ENCODE measurements at places on chromosomes 7 and 10.

- DNase-seq: no peak
Observed at GRCh38 chr7:101457001-101457750, 94.5 kb downstream of the COL26A1 start.

DNA sequence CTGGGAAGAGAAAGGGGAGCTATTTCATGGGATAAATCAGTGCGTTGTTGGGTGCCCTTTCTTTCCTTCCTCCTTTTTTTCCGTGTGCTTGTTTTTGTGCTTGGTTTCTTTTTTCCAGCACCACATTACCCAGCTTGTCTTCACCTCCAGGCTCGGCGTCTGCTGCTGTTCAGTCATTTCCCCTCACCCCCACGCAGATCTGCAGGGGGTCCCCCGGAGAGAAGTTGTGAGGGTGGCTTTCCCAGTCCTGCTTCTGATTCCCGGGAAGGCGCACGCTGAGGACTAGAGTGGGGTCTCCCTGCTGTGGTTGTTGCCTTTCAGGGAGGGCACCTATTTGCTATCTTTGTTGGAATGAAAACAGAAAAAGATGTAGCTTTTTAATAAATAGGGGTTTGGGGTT, 1.6 kb downstream of the CAMK1D start:
- no peak for DNase-seq

DNA sequence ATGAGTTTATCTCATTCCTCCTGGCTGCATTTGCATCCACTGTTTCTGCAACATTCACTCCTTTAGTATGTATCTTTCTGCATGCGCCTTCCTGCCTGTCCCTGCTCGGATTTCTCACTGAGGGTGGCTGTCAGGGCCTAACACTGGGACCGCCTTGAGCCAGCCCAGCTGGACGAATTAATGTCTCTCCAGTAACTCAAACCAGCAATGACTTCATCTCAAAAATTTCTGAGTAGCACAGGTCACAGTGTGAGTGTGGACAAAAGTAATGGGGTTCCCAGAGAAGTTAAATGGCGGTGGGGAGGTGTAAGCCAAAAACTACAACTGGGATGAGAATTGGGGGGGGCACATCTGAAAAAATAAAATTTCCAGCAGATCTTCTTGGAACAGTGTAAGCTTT, 444.0 kb upstream of the MGMT start:
- DNase-seq: no peak

DNA sequence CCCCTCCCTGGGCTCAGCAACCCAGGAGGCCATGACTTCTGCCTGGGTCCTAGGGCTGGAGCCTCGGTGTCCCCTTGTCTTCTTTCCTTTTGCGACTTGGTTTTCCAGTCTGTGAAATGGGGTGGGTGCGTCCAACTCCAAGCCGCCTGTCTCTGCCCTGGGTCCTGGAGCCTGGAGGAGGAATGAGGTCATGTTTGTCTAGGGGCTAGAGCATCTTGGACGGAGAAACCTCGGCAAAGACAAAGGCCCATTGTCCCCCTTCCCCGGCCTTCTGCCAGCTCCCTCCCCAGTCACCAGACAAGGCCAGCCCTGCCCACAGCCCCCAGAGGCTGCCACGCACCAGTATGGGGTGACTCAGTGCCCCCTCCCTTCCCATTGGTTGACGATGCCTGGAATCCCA, 39.8 kb upstream of the ELN start:
- DNase-seq: no peak

DNA sequence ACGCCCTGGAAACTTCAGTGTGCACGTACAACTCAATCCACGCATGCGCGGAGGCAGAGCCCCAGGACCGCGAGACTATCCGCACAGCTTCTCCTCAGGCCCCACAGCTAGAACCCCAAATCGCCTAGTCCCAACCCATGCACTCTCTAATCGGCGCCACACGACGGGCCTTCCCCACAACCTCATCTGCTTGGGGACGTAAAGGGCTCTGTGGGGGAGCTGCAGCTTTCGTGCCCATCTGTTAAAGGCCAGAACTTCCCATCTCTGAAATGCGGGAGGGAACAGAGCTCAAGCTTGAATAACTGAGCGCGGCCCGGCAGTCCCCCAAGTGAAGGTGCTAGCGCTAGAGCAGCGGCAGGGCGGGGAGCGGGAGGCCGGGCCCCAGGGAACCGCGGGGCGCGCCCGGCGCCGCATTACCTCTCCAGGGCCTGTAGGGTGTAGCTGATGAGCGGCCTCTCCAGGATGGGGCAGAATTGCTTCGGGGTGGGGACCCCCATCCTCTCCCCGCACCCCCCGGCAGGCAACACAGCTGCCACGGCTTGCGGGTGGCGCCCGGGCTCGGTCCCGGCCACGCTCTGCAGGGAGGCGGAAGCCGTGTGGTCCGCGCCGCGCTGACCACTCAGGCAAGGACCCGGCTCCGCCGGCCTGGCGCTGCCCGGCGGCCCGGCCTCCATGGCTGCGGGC, 547 bp downstream of the CRPPA start:
- DNase-seq: peak; percentile 75

DNA sequence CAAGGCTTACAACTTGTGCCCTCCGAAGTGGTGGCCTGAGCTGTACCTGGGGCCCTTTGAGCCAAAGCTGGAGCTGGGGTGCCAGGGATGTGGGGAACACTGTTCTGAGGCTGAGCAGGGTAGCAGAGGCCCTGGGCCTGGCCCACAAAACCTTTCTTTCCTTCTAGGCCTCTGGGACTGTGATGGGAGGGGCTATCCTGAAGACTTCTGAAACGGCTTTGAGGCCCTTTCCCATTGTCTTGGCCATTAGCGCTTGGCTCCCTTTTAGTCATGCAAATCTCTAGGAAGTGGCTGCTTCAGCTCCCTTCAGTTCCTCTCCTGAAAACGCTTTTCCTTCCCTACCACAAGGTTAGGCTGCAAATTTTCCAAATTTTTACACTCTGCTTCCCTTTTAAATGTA, 16.8 kb upstream of the CRYGN start:
- DNase-seq: no peak

DNA sequence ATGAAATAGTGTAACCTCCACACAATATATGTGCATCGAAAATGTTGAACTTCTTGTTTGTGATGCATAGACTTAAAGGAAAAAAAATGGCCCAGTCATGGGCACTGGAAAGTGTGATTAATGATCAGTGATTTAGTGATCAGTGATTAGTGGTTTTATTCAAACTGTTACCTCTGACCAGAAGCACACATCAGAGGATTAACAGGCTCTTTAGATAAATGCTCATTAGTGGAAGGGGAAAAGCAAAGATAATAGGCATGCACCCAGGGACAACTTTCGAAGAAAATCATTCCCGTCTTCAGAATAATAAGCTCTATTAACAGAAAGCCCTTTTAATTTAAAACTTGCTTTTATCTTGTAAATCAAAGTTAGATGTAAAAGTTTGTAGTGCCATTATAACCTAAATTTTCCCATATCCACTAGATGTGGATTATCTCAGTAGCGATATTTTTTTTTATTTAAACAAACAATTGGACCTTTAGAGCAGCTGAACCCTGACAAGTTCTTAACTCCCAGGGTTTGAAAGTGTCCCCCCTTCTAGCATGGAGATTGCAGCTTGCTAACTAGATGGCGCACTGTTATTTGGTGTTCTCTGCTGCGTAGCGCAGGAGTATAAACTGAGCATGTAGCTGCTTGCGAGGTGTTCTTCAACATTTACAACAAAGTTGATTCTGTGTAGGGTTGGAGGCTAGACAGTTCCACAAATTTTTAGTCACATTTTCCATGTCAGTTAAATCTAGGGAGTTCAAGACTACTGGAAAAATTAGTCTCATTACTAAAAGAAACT, at the start of gene CREB5:
Gene CREB5 (plus strand): TSS at position 643 of the 787 bp plus-strand sequence. CDS start 397 bp downstream, outside the sequence.
- DNase-seq: no peak

DNA sequence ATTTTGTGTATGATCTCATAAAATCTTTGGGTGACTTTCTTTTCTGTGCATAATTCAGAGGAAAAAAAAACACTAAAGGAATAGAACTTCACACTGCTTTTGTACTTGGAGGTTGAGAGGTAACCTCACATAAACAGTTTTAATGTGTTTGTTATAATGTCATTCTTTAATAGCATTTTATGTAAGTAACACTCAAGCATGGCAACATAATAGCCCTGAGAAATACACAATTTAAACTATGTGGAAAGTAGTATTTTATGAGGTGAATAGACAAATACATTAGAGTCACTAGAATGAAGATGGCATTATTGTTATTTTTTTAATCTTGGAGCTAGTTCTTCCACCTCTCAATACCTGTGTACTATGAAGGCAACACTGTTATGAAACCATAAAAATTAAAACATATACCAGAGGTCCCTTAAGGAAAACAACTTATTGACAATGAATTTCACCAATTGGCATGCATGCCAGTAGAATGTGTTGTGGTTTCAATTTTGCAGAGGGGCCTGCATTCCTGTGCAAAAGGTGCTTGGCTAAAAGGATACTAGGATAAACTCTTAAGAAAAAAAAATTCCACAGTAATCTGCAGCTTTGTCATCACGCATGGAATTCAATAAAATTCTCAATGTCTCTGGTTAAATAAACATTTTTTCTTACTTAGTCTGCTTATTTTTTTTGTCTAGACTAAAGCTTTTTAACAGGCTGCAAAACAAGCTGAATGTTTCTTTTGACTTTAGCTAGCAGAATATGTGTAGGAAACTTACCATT, 102.5 kb downstream of the CD36 start:
- DNase-seq: no peak

GRCh38 chr10:116672891-116673290, 52.1 kb downstream of the PNLIPRP2 start:
- DNase-seq: no peak

- no peak for DNase-seq
Observed at GRCh38 chr7:41931263-41931646, 228.4 kb upstream of the INHBA start.

GRCh38 chr10:92305133-92306072, 14.4 kb downstream of the MARCHF5 start:
- DNase-seq: no peak

DNA sequence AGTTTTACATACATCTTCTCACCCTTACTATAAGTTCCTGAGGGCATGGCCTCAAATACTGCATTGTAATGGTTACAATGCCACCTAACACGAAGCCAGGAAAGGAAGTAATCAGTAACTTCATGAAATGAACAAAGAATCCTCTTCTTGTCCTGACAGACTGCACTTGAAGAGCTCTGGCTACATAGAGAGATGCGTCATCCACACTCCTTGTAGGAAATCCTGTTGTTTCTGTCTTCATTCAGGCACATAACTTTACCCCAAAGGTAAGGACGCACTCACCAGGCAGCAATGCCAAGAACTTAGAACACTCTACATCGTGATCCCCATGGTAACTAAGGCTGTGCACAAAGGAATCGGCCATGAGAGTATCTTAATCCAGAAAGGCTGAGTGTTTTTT, 80.3 kb upstream of the ARID5B start:
- no peak for DNase-seq

DNA sequence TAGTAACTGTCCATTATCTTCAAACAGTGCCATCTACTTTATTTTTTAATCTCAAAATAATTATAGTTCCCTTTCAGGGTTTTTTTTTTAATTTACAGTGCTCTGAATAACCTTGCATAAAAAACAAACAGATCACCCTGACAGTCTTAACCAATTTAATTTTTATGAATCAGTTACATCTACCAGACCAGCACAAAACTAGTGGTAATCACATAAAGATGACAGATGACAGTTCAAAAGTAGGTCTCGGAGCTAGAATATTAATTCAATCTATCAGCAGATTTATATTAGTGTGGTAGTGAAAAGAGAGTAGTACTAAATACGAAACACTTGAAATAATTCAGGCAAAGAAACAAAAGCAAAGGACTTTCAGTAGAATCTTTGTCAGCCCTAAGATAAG, 53.9 kb downstream of the COL28A1 start:
- DNase-seq: no peak

- DNase-seq: no peak
Observed at GRCh38 chr7:130182990-130183389, 22.2 kb downstream of the TMEM209 start.

DNA sequence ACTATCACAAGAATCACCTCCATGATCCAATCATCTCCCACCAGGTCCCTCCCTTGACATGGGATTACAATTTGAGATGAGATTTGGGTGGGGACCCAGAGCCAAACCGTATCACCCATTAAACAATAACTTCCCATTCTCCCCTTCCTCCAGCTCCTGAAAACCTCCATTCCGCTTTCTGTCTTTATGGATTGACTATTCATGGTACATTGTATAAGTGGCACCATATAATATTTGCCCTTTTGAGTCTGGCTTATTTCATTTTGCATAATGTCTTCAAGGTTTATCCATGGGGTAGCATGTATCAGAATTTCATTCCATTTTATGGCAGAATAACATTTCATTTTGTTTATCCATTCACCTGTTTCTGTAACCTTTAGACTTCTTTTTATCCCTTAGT, 39.2 kb upstream of the GARS1 start:
- no peak for DNase-seq

DNA sequence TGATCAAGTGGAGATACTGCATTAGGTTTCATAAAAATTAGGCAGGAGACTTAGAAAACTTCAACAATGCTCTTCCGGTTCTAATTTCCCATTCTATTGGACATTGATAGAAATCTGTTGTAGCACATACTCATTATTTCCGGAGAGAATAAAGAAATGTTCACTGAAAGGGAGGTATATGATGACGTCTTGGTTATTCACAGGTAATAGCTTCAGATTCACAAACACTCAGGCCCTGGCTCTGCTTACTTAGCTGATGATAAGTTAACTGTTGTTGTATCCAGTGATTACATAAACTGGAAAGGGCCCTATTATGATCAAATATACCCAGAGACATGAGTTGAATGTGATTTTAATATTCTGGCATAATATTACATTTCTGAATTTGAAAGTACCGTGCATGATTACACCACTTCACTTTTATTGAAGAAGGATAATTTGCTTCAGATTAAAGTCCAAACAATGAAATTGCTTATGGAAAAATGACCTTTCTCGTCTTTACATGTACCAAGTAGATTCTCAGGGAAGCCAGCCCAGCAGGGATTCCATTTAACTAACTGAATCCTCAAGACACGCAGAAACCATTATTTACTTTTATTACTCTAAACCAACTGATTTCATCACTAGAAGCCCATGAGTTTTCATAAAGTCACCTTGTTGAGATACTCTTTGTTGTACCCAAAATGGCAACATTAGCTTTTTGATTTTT, 288.0 kb upstream of the PITRM1 start:
- no peak for DNase-seq

DNA sequence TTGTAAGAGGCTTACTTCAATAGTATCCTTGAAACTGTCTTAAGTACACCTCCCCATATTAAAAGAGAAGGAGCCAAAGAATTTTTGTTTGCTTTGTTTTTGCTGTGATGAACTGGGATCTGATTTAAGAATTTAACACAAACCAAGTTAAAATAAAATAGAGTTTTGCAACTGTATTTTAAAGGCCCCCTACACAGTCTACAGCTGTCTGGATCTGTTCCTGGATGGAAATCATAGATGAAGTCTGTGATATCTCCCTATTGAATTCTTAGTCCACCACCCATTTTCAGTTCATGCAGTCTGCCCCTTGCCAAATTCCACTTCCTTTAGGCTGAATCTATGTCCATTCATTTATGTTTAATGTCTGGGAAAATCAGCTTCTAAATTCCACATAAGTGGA, 169.8 kb upstream of the MEOX2 start:
- no peak for DNase-seq
